ENCODE measurements at places on chromosomes 1 and 21.
A peak's percentile ranks its signal among the peaks of the same experiment; 100 is the strongest.

- DNase-seq = no peak
Measured at GRCh38 chr1:156894001-156894400, 483 bp downstream of the PEAR1 start.

GRCh38 chr1:100941580-100942216 is 45.8 kb downstream of the SLC30A7 start:
- DNase-seq = no peak

- DNase-seq = no peak
Measured at GRCh38 chr1:244963231-244963826, 99.0 kb upstream of the HNRNPU start.

DNA sequence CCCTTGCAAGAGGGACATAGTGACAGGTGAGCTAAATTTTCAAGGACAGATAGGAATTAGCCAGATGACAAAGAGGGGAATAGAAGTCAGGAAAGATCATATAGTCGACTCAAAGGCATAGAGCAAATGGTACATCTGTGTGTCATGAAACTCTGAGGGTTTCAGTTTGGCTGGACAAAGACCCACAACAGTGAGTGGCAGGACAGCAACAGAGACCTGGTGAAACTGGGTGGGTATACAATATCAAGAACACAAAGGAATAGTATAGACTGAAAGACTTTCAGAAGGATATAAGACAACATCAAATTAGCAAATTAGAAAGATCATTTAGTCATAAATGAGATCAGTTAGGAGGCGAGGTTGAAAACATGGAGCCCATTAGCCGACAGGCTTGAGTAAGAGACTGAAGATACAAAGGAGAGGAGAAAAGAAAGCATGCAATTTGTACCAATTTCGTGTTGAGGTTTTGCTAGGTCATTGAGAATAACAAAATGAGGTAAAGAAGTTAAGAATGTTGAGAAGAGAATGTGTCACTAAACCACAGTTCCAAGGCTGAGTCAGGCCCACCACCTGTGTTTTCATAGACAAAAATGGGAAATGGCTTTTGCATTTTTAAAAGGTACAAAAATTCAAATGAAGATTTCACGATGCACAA is 213.8 kb downstream of the HHIPL2 start:
- peak; percentile 10 for DNase-seq

- no peak for DNase-seq
Measured at GRCh38 chr1:183889095-183889494, 84.2 kb downstream of the RGL1 start.

- no peak for DNase-seq
Measured at GRCh38 chr1:218658899-218659298, 313.8 kb downstream of the TGFB2 start.

GRCh38 chr1:209527993-209528717 is 55.4 kb upstream of the CAMK1G start:
- DNase-seq = no peak

GRCh38 chr1:234926559-234927311 is 201.9 kb downstream of the TOMM20 start:
- DNase-seq = peak; percentile 67

GRCh38 chr1:104765085-104765484 is 1015.4 kb downstream of the AMY1C start:
- no peak for DNase-seq

GRCh38 chr1:221290669-221291068 is 411.4 kb downstream of the HLX start:
- DNase-seq = no peak

DNA sequence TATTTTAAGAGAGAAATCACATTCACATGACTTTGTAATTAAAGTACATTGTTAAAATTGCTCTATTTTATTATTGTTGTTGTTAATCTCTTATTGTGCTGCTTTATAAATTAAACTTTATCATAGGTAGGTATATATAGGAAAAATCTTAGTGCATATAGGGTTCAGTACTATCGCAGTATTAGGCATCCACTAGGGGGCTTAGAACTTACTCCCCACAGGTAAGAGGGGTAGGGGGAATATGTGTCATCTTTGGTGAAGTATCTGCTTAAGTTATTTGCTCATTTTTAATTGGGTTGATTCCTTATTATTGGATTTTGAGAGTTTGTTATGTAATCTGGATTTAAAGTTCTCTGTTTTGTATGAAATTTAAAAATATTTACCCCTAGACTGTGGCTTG is 385.2 kb downstream of the DUSP10 start:
- DNase-seq = no peak

GRCh38 chr1:197224160-197224559 is 43.9 kb upstream of the CRB1 start:
- DNase-seq = no peak

DNA sequence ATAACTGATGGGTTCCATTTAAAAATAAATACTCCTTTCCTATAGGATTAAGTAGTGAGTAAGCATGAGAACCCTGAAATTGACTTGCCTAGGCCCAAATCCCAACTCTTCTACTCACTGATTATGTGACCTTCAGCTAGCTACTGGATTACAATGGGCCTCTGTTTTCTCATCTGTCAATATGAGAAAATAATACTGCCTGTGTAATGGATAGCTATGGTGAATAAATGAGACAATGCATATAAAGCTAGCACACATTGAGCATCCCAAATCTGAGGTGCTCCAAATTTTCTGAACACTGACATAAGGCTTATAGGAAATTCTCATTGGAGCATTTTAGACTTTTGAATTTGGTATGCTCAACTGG is 5.3 kb upstream of the LRRC8C start:
- no peak for DNase-seq

DNA sequence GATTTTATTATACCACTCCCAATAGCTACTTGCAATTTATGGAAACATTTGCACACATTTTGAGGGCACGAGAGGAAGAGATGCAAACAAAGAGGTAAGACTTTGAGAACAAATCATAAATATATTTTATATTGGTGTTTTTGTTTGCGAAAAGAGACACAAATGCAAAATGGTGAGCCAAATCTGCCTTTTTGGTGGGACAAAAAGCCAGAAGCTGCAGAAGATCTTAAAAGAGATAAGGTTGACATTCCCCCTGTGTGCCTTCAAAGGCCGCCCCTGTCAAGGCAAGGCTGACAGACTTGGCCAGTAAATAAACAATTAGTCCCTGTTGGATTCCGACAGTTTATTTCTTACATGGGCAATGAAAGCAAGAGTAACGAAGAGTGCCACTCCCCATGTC is 122.8 kb downstream of the LBR start:
- DNase-seq = no peak

GRCh38 chr1:151146072-151146411 is 389 bp downstream of the SEMA6C start:
- no peak for DNase-seq

- peak; percentile 68 for DNase-seq
Measured at GRCh38 chr21:45302082-45303061, 14.7 kb upstream of the POFUT2 start.

- DNase-seq = no peak
Measured at GRCh38 chr1:160606611-160607010, 27.3 kb upstream of the CD84 start.

DNA sequence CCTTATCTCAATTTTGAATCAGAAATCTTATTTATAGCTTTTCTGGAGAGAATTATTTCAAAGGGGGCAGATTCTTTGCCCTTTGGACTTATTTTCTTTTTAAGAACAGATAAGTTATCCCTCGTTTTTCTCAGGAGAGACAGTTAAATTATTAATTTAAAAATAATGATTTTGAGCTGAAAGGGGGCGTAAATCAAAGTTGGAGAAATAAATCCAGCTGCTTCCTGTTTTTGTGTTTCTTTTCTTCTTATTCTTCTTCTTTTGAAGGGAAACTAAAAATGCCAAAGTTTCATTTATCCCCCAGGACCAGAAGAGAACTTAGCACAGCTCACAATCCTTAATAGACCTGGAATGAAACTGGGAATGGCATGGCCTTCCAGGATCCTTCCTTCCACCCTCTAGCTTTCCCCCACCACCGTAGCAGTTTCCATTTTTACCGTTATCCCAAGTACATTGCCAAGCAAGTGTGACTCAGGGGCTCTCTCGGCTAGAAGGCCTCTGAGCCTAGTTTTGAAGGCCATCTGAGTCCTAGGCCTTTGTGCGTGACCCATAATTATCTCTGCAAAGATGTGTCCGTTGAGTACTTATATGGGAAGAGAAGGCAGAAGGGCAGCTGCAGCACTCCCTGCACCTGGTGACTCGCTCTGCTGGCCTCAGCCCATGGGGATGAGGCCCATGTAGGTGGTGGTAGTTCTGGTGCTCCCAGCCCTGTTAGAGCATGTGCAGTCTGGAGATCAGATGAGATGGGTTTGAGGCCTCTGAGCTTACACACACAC is 181.7 kb downstream of the ROR1 start:
- DNase-seq = no peak
